ENCODE measurements at places on chromosomes 13 and 19. TPM values are rescaled to one million over a fixed set of nuclear protein-coding genes. Genes with fewer than 3 reads are reported as not detected.

KLF1 gene
- under 0.01 TPM for total RNA-seq

USHBP1 gene
- total RNA-seq, result not detected

C19orf33 gene
- total RNA-seq, result not detected

CALR3 gene
- total RNA-seq, result not detected

ZNF560 gene
- 3.3 TPM for total RNA-seq

LILRB3 gene
- not detected for total RNA-seq

CEACAM3 gene
- total RNA-seq, result not detected

DNA sequence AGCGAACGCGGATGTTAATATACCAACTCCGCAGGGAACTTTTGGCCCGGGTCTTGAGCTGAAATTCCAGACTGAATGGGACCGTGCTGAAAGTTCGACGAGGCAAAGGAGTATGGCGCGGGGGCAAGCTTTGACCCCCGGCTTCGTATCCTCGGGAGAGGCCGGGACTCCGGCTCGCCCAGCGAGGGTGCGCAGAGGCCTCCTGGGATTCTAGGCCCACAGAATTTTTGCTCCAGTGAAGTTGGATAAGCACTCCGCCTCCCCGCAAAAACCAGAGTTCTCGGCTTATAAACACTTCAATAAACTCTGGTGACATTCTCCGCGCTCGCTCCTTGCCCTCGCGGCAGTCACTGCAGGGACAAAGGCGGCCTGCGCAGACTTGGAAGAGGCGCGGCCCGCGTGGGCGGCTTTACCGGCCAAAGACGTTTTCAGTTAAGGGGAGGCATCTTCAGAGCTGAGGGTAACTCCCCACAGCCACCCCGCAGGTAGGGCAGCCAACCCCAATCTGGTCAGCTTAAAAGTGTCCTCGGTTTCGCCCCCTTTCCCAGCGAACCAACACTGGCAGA is 112.6 kb downstream of the KCNRG start:
- peaks cover 3% of the 10 kb centered on the region for H3K4me1 ChIP-seq
- peak overlapping the region; percentile 24 for H3K4me3 ChIP-seq
- H3K27ac ChIP-seq, result peak overlapping the region; percentile 49
- DNase-seq, result no peak

- H3K4me3 ChIP-seq, result no peak overlapping the region
- H3K36me3 ChIP-seq, result no peaks in the 10 kb centered on the region
- no peaks in the 10 kb centered on the region for H3K4me1 ChIP-seq
- no peak for DNase-seq
- H3K27ac ChIP-seq, result no peak overlapping the region
These were observed 585.5 kb downstream of the KCTD12 start for GRCh38 chr13:76300688-76301087.

GRCh38 chr19:36198119-36198518 is 16.3 kb downstream of the ZNF565 start:
- no peak overlapping the region for H3K4me3 ChIP-seq
- no peaks in the 10 kb centered on the region for H3K4me1 ChIP-seq
- no peaks in the 10 kb centered on the region for H3K36me3 ChIP-seq
- H3K27ac ChIP-seq, result no peak overlapping the region

DNA sequence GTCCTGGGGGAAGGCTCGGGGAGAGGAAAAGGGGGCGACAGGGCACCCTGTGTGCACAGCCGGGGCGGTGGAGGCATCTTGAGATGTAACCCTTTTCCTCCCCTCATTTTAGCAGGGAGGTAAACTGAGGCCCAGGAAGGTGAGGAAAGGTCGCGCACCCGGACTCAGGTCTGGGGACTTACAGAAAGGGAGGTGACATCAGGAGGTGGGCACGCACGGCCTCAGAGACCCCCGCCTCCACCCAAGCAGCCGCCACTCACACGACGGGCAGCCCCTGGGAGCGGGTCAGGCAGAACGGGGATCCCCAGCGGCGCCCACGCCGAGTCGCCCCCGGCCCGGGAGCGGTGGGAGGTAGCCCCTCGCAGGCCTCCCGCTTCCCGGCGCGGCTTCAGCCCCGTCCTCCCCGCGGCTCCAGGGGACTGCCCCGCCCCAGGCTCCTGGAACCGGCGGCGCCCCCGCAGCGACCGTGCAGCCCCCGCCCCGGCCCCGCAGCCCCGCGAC is 477 bp downstream of the PIP5K1C start:
- peak overlapping the region; percentile 27 for H3K27ac ChIP-seq
- H3K36me3 ChIP-seq, result peaks cover 4% of the 10 kb centered on the region
- H3K4me3 ChIP-seq, result peak overlapping the region; percentile 75
- H3K27me3 ChIP-seq, result no peaks in the 10 kb centered on the region
- peaks cover 3% of the 10 kb centered on the region for H3K4me1 ChIP-seq

- H3K27ac ChIP-seq, result no peak overlapping the region
- no peaks in the 10 kb centered on the region for H3K4me1 ChIP-seq
- no peaks in the 10 kb centered on the region for H3K27me3 ChIP-seq
- no peak overlapping the region for H3K4me3 ChIP-seq
- no peaks in the 10 kb centered on the region for H3K36me3 ChIP-seq
- DNase-seq, result no peak
These were observed 11.1 kb downstream of the LRRC4B start for GRCh38 chr19:50557009-50557613.

- no peaks in the 10 kb centered on the region for H3K27me3 ChIP-seq
- peak; percentile 43 for DNase-seq
- peaks cover 10% of the 10 kb centered on the region for H3K4me1 ChIP-seq
- no peak overlapping the region for H3K4me3 ChIP-seq
- H3K27ac ChIP-seq, result peak overlapping the region; percentile 1
- peaks cover 38% of the 10 kb centered on the region for H3K36me3 ChIP-seq
These were observed 18.1 kb downstream of the DPP9 start for GRCh38 chr19:4705413-4706131.

DNA sequence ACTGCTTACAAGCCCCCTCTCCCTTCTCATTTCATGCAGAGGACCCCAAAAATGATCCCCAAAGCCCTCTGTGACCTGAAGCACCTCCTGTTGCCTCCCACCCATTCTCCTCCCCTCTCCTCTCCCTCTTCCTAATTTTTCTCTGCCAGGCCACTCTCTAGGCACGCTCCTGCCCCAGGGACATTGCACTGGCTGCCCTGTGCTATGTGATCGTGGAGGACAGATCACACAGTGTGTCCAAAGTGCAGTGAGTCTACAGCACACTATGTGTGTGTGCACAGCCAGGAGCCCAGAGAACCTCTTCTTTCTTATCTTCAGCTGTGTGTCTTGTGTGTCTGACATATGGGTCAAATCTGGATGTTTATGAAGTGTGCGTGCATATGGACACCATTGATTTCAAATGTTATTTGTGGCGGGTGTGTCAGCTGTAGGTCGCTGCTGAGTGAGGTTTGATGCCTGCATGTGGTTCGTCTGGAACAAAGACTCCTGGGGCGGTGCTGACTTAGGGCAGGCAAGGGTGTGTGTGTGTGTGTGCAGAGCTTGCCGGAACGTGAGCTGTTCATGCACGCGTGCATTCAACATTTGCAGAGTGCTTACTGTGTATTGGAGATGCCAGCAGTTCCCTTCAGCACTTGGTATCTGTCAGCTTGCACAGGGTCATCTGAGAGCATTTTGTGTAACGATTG is 2.1 kb upstream of the KLHL26 start:
- peak; percentile 76 for DNase-seq
- H3K36me3 ChIP-seq, result no peaks in the 10 kb centered on the region
- H3K4me1 ChIP-seq, result peaks cover 6% of the 10 kb centered on the region

DNA sequence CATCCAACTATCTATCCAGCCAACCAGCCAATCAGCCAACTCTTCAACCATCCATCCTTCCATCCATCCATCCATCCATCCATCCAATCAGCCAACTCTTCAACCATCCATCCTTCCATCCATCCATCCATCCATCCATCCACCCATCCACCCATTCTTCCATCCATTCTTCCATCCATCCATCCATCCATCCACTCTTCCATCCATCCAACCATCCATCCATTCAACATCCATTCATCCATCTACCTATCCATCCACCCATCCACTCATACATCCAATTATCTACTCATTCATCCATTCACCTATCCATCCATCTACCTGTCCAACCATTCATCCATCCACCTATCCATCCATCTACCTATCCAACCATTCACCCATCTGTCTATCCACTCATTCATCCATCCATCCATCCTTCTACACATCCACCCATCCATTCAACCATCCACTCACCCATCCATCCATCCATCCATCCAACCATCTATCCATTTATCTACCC is 9.4 kb downstream of the ARHGEF18 start:
- no peak overlapping the region for H3K4me3 ChIP-seq
- no peaks in the 10 kb centered on the region for H3K36me3 ChIP-seq
- DNase-seq, result no peak
- H3K27me3 ChIP-seq, result peaks cover 2% of the 10 kb centered on the region
- no peaks in the 10 kb centered on the region for H3K4me1 ChIP-seq
- no peak overlapping the region for H3K27ac ChIP-seq

GRCh38 chr19:56838909-56839651 is 1.4 kb downstream of the PEG3 start:
- no peaks in the 10 kb centered on the region for H3K4me1 ChIP-seq
- no peaks in the 10 kb centered on the region for H3K36me3 ChIP-seq
- H3K27me3 ChIP-seq, result no peaks in the 10 kb centered on the region
- no peak overlapping the region for H3K4me3 ChIP-seq

GRCh38 chr13:21925720-21926119 is 254.8 kb downstream of the FGF9 start:
- H3K36me3 ChIP-seq, result no peaks in the 10 kb centered on the region
- H3K4me1 ChIP-seq, result no peaks in the 10 kb centered on the region
- no peaks in the 10 kb centered on the region for H3K27me3 ChIP-seq
- no peak overlapping the region for H3K27ac ChIP-seq
- no peak overlapping the region for H3K4me3 ChIP-seq

GRCh38 chr19:13841086-13841961 is 35.6 kb upstream of the NANOS3 start:
- H3K4me1 ChIP-seq, result peaks cover 30% of the 10 kb centered on the region
- peaks cover 11% of the 10 kb centered on the region for H3K36me3 ChIP-seq
- peak; percentile 41 for DNase-seq
- no peaks in the 10 kb centered on the region for H3K27me3 ChIP-seq

- H3K4me1 ChIP-seq, result no peaks in the 10 kb centered on the region
- no peak overlapping the region for H3K4me3 ChIP-seq
- DNase-seq, result peak; percentile 37
- no peaks in the 10 kb centered on the region for H3K36me3 ChIP-seq
- H3K27ac ChIP-seq, result no peak overlapping the region
- H3K27me3 ChIP-seq, result no peaks in the 10 kb centered on the region
These were observed 24.4 kb upstream of the CSNK1A1L start for GRCh38 chr13:37129866-37130265.

DNA sequence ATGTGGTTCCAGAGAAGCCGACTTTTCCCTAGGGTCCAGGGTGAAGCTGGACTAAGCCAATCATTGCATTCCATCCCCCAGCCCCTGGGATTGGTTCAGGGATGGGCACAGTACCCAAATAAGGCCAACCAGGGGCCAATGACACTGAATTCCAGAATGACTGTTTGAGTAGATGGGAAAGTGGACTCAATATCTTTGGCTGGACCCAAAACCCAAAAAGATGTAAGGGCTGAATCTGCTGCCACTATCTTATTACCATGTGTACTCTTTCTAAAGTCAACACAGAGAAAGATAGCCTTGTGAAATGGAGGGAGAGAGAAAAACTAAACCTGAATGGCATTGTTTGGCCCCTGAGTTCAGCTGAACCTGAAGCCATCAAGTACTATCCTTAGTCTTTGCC is 39.2 kb upstream of the TNFSF11 start:
- H3K36me3 ChIP-seq, result no peaks in the 10 kb centered on the region
- H3K4me1 ChIP-seq, result no peaks in the 10 kb centered on the region
- H3K27me3 ChIP-seq, result peaks cover 2% of the 10 kb centered on the region
- H3K27ac ChIP-seq, result no peak overlapping the region
- H3K4me3 ChIP-seq, result no peak overlapping the region
- DNase-seq, result no peak

DNA sequence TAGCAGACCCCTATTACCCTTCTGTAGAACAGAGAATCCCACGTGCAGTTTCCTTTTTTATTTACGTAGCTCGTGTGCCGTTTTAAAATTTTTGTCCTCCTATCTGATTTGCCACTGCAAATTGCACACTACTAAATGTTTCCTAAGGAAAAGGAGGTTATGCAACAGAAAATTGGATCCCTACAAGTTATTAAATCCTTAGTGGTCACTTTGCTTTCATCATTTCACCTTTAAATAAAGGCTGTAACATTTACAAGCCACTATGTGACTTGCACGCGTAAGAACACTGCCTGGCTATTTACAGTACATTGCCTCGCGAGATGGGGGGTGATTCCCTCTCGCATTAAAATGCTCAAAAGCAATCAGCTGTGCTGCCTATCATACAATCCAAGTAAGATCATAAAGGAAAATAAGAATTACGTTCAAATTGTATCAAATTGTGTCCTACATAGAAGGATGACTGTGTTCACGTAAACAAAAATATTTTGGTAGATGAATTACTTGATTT is 525.6 kb downstream of the SUCLA2 start:
- peaks cover 4% of the 10 kb centered on the region for H3K4me1 ChIP-seq
- H3K27ac ChIP-seq, result no peak overlapping the region
- no peak for DNase-seq
- H3K27me3 ChIP-seq, result no peaks in the 10 kb centered on the region

DNA sequence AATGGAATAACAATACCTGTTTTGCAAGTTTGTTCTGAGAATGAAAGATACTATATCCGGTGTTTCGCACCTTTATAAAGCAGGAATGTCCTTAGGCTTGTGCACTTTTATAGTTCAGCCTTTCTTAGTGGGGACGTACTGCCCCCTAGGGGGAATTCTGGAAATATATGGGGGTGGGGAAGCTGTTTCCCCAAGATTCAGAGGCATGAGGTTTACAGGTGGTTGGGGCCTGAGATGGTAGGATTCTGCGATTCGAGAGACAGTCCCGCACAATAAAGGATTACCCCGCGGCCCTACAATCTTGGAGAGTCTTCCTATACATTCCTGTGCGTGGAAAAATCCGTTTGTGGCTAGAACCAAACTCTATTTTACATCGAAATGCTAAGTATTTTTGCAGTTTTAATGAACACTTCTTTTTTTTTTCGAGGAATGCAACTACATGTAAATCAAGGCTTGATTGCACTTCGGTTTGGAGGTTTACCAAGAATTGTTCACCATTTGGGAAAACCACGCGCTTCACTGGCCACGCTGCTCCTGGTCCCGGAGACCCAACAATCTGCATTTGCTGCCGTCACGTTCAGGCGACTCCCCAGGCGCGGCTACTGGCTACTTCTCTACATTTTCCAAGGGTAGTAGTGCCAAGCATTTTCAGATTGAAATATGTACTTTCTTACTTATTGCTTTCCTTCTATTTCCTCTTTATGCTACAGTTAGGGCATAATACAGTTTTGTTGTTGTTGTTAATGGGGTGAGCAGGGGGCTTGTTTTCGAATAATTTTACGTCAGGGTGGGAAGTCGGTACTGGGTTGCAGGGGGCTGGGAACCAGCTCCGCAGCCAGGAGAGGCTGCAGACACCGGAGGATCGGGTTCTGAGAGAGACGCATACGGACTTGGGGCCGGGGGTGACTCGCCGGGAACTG is 830 bp downstream of the NEK5 start:
- peak; percentile 67 for DNase-seq
- peaks cover 1% of the 10 kb centered on the region for H3K36me3 ChIP-seq
- no peaks in the 10 kb centered on the region for H3K27me3 ChIP-seq
- H3K4me3 ChIP-seq, result peak overlapping the region; percentile 71

GRCh38 chr13:107518780-107519179 is 696.6 kb downstream of the LIG4 start:
- H3K4me3 ChIP-seq, result no peak overlapping the region
- peak; percentile 3 for DNase-seq
- H3K27ac ChIP-seq, result no peak overlapping the region
- no peaks in the 10 kb centered on the region for H3K4me1 ChIP-seq
- no peaks in the 10 kb centered on the region for H3K27me3 ChIP-seq
- H3K36me3 ChIP-seq, result no peaks in the 10 kb centered on the region

GRCh38 chr13:51043310-51043709 is 67.8 kb downstream of the C13orf42 start:
- H3K36me3 ChIP-seq, result no peaks in the 10 kb centered on the region
- no peak overlapping the region for H3K4me3 ChIP-seq
- no peak overlapping the region for H3K27ac ChIP-seq
- no peak for DNase-seq

Measured in fibroblast of lung (primary cell).